ENCODE measurements at places on chromosomes 3 and 15.

DNA sequence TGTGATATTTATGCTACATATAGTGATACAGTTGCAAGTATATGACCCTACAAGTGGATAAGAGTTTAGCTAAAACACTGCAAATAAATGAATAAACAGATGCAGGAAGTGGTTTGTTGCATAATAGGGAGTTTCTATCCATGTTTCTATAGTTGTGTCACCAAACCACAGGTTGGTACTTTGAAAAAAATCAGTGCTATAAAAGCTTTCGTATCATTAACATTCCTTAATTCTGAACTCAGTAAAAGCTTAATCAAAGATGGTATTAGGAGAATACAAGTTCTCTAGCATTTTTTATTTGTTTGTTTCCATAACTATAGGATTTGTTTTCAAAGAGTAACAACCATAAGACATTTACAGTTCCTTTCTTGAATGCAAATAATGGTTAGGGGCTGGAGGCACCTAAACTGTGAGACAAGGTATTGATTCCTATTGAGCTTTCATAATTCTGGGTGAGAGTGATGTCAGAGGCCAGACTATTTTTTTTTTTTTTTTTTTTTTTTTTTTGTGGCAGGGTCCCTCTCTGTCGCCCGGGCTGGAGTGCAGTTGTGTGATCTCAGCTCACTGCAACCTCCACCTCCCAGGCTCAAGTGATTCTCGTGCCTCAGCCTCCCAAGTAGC is 29.6 kb downstream of the CPOX start:
- no peak for DNase-seq

DNA sequence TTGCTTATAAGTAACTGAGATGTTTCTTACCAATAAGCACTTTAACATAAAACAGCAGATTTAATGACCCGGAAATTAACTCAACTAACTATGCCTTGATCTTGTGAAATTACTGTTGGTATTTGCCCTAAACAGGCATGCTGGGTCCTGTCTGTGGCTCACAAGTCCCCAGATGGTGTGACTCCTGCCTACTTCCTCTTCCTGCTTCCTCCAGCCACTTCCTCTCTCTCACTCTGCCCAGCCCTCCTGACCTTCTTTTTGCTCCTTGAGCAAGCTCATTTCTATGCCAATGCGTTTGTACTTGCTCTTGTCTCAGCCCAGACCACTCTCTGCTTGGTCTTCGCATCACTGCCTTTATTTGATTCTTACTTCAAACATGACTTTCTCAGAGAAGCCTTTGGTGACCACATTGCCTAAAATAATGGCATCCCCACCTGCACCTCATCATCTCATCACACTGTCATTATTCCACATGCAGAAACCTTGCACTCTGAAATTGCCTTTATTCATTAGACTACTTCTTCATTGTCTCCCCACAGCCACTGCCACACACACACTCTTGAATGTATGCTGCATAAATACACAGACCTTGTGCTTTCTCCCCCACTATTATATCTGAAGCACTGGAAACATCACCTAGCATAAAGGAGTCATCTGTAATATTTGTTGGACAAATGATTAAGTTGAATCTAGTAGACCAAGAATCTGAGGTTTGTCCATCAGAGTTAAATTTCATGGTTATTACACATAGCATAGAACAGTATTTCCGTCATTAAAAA is 256.3 kb upstream of the SEMA6D start:
- DNase-seq, result no peak

GRCh38 chr3:193968380-193968974 is 167.5 kb upstream of the HES1 start:
- DNase-seq, result no peak

- no peak for DNase-seq
These were observed 55.5 kb upstream of the TOPAZ1 start for GRCh38 chr3:44186111-44186672.

DNA sequence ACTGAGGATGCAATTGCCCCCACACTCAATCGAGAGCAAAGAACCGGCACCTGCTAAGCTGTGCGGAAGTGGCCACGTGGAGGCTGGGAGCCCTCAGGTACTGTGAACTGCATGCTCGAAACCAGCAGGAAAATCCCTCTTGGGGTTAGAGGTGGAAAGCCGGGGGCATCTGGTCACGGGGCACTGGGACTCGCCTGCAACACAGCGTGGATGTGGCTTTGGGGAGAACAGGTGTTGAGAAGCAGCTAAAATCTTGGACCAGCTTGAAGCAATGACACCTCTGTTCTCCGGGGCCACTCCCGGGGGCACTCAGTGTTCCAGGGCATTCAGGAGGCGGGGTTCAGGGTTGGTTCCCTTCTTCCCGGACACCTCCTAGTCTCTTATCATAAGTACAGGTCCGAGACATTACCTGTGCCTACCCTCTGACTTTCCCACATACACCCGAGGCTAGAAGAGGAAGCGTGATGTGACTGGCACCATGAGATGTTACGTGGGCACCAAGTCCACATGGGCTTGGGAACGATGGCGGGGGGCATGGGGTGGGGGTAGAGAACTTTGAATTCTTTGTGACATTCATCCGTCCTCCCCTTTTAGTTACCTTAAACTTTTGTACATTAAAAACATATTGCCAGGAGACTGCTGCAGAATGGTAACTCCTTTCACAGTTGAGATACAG is 172.0 kb downstream of the ADAMTS17 start:
- DNase-seq, result no peak
